ENCODE measurements at places on chromosomes 11 and 22. TPM values are rescaled to one million over a fixed set of nuclear protein-coding genes. Genes with fewer than 3 reads are reported as not detected.

The OR4A47 gene
- not detected for total RNA-seq

The TRIM66 gene
- total RNA-seq = 49.6 TPM

The GAS2 gene
- total RNA-seq = 25.2 TPM

The SAA4 gene
- not detected for total RNA-seq

- H3K4me1 ChIP-seq = no peaks in the 10 kb centered on the region
- no peaks in the 10 kb centered on the region for H3K36me3 ChIP-seq
- no peak overlapping the region for H3K4me3 ChIP-seq
- H3K27ac ChIP-seq = no peak overlapping the region
Observed at GRCh38 chr11:99307510-99308088, 286.9 kb downstream of the CNTN5 start.

- H3K4me1 ChIP-seq = peaks cover 61% of the 10 kb centered on the region
- peak overlapping the region; percentile 84 for H3K27ac ChIP-seq
- H3K36me3 ChIP-seq = no peaks in the 10 kb centered on the region
- H3K4me3 ChIP-seq = no peak overlapping the region
- peak; percentile 98 for DNase-seq
- H3K27me3 ChIP-seq = no peaks in the 10 kb centered on the region
Observed at GRCh38 chr11:61971248-61972111, 4.0 kb upstream of the FTH1 start.

DNA sequence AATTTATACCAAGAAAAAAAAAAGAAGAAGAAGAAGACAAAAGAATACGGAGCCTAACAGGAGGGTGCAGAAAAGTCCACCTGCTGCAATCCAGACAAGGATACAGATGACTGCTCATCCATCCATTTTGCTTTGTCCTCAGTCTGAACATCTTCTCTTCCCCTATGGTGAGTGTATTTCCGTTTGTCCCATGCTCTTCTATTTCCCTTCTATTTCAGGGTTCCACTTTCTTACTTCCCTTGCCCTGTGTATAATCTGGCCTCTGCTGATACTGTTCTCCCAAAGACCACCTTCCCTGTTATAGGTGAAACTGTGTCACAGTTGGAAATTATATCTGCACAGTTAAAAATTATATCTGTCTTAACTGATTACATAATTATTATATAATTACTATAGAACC, 48.7 kb upstream of the USP47 start:
- no peak for DNase-seq
- no peaks in the 10 kb centered on the region for H3K27me3 ChIP-seq
- H3K4me1 ChIP-seq = no peaks in the 10 kb centered on the region

DNA sequence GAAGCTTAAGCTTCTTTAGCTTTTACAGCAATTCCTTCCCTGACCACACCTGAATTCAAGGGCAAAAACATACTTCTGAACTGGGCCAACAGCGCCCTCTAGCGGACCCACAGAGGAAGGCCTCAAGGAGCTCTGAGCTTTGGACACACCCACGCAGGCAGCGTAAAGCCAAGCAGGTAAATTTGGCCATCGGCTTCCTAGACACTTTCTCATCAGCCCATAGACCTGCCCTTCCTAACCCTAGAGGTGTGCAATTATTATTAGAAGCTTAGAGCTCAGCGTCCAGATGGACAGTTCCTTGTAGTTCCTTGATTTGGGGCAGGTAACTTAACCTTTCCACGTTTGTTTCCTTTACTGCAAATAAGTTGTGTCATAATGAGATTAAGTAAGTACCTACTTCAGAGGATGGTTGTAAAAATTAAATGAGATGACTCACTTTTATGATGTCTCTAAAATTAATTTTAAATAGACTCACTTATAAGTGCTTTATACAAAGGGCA, 25.7 kb upstream of the HMGXB4 start:
- no peak overlapping the region for H3K27ac ChIP-seq
- peak; percentile 76 for DNase-seq
- no peaks in the 10 kb centered on the region for H3K4me1 ChIP-seq
- H3K27me3 ChIP-seq = no peaks in the 10 kb centered on the region

- H3K4me1 ChIP-seq = peaks cover 35% of the 10 kb centered on the region
- no peak overlapping the region for H3K4me3 ChIP-seq
- DNase-seq = no peak
- no peaks in the 10 kb centered on the region for H3K36me3 ChIP-seq
- H3K27me3 ChIP-seq = no peaks in the 10 kb centered on the region
Observed at GRCh38 chr22:41528132-41528766, 16.0 kb downstream of the POLR3H start.

DNA sequence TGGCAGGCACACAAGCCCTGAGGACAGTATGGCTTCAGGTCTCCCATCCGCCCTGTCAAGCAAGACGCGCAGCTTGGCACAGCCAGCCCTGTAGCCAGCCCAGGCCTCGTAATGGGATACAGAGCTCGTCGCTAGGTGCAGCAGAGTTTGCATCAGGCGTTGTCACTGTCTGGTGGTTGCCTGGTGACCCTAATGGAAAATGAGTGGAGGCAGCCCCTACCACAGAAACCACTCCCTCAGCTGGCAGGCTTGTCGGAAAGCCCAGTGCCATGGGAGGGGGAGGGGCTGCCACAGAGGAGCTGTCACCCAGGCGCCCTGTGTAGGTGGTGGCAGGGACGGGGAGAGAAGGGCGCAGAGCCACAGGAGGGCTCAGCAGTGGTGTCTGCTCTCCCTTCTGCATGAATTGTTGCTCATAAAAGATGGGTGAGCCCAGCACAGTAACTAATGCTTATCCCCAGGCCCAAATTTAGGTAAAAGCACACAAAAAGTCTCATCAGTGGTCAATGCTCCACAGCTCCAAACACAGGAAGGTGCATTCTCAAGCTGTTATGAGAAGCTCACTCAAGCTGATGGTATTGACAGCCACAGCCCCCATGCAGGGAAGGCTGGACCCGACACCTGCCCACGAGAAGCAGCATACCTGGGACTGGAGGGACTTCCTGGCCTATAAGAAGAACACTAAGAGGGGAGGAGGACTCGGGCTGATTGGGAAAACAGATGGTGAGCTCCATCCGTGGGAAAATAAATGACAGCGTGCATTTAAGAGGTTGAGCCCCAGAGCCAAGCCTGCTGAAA, 164.6 kb downstream of the ETS1 start:
- no peak for DNase-seq
- H3K36me3 ChIP-seq = no peaks in the 10 kb centered on the region
- H3K4me1 ChIP-seq = peaks cover 9% of the 10 kb centered on the region
- no peak overlapping the region for H3K4me3 ChIP-seq

DNA sequence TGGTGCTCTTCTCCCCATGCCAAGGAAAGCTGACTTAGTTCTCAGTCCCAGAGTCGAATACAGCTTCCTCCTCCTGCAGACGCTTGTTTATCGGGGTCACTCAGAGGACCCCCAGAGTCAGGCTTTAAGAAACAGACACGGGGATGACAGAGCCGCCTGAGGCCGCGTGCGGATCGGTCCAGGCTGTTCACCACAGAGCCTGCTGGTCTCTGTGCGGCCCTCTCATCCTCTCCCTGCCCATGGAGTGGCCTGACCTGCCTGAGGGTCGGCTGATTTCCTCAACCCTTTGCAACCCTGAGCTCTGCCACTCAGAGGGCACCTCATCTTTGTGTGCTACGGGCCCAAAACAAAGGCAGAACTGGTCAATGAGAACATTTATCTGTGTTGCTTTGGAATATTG, 2.1 kb downstream of the GAL start:
- H3K27ac ChIP-seq = no peak overlapping the region
- DNase-seq = no peak
- no peaks in the 10 kb centered on the region for H3K4me1 ChIP-seq
- H3K4me3 ChIP-seq = no peak overlapping the region

DNA sequence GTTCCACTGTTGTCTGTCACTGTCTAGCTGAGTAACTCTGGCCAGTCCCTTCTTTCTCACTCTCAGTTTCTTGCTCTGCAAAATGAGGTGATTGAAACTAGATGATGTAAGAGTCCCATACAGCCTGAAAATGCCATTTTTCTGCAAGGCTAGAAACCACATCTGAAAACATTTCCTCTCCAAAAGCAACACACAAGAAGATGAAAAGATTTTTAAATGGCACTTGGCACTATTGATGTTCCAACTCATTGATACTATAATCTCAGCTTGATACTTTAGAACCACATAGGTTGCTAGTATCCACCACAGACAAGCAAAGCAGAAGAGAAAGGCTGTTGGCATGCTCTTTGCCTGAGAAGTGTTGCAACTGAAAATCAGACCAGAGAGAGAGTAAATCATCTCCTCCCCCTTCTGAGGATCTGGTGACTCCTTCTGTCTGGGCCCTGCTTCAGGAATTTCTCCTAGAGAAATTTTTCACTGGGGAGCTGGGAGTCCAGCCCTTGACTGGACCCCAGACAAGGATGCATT, 1217.9 kb downstream of the LRRC4C start:
- no peaks in the 10 kb centered on the region for H3K36me3 ChIP-seq
- DNase-seq = no peak
- no peak overlapping the region for H3K27ac ChIP-seq
- no peak overlapping the region for H3K4me3 ChIP-seq

GRCh38 chr11:14537134-14537599, 17.0 kb upstream of the PSMA1 start:
- no peaks in the 10 kb centered on the region for H3K27me3 ChIP-seq
- DNase-seq = peak; percentile 65
- H3K36me3 ChIP-seq = no peaks in the 10 kb centered on the region
- peaks cover 32% of the 10 kb centered on the region for H3K4me1 ChIP-seq
- no peak overlapping the region for H3K27ac ChIP-seq
- peak overlapping the region; percentile 14 for H3K4me3 ChIP-seq

DNA sequence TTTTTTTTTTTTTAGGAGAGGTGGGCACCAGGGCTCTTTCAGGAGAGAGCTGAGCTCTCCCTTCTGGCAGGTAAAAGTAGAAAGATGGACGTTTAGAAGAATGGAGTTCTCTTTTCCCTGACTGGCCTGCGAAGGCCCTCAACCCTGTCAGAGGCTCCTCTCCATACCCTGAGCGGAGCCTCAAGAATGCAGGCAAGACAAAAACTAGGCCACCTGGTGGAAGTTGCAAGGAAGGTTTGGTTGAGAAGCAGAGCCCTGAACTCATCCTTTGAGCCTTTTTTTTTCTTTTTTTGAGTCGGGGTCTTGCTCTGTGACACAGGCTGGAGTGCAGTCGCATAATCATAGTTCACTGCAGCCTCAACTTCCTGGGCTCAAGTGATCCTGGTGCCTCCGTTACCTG, 1.4 kb downstream of the OTOG start:
- no peaks in the 10 kb centered on the region for H3K4me1 ChIP-seq
- H3K36me3 ChIP-seq = no peaks in the 10 kb centered on the region
- no peaks in the 10 kb centered on the region for H3K27me3 ChIP-seq
- no peak overlapping the region for H3K4me3 ChIP-seq
- no peak for DNase-seq
- H3K27ac ChIP-seq = no peak overlapping the region

DNA sequence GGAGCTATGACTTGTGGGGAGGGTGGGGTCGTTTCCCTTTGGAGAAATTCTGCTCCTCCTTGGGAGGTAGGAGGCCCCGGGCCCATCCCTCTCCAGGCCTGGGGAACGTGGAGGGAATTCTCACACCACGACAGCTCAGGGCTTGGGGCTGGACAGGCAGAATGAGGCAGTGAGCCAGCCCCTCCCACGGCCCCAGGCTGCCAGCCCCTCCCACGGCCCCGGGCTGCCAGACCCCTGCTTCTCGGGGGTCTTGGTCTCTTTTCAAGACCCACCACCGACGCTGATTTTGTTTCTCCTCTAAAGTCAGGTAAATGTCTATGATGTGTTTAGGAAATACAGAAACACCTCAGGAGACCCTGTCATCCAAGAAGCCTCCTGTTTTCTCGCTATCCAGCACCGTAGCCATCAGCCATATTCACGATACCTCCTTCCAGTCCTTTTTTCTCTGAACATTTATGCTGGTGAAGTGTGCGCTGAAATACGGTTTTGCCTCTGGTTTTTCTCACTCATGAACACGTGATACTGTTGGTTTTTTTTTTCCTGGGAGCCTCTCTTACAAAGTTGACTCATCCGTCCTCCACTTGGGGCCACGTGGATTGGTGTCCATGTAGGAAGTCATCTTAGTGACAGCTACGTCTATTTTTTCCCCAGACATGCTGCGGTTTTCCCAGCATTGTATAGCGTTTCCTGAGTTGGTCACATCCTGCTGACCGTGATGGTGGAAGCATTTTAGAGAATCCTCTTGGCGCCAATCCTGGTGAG, 1219.6 kb downstream of the BRD1 start:
- H3K27me3 ChIP-seq = no peaks in the 10 kb centered on the region
- no peaks in the 10 kb centered on the region for H3K4me1 ChIP-seq
- H3K27ac ChIP-seq = no peak overlapping the region
- H3K4me3 ChIP-seq = no peak overlapping the region

- H3K27ac ChIP-seq = no peak overlapping the region
- no peaks in the 10 kb centered on the region for H3K4me1 ChIP-seq
- no peak for DNase-seq
- no peaks in the 10 kb centered on the region for H3K27me3 ChIP-seq
- H3K36me3 ChIP-seq = no peaks in the 10 kb centered on the region
Observed at GRCh38 chr22:31917227-31917921, 27.0 kb upstream of the YWHAH start.

DNA sequence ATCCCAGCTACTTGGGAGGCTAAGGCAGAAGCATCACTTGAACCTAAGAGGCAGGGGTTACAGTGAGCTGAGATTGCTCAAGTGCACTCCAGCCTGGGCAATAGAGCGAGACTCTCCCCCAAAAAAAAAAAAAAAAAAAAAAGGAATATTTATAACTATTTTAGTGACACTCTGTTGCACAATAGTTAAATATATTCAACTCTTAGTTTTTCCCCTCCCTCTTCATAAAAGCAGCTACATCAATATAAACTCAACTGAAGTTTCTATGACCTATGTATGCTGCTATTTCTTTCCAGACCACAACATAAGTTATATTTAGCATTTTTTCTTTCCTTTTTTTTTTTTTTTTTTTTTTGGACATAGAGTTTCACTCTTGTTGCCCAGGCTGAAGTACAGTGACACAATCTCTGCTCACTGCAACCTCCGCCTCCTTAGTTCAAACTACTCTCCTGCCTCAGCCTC, 19.2 kb downstream of the CELF1 start:
- H3K4me3 ChIP-seq = no peak overlapping the region
- no peak overlapping the region for H3K27ac ChIP-seq
- H3K4me1 ChIP-seq = peaks cover 37% of the 10 kb centered on the region
- H3K27me3 ChIP-seq = no peaks in the 10 kb centered on the region

GRCh38 chr11:45158891-45159605, 12.6 kb downstream of the PRDM11 start:
- H3K36me3 ChIP-seq = no peaks in the 10 kb centered on the region
- H3K27ac ChIP-seq = no peak overlapping the region
- peaks cover 47% of the 10 kb centered on the region for H3K4me1 ChIP-seq
- no peak for DNase-seq
- no peaks in the 10 kb centered on the region for H3K27me3 ChIP-seq

- no peak overlapping the region for H3K4me3 ChIP-seq
- H3K27me3 ChIP-seq = no peaks in the 10 kb centered on the region
- peaks cover 6% of the 10 kb centered on the region for H3K4me1 ChIP-seq
- H3K36me3 ChIP-seq = no peaks in the 10 kb centered on the region
Observed at GRCh38 chr11:71364176-71364671, 84.0 kb downstream of the DHCR7 start.

DNA sequence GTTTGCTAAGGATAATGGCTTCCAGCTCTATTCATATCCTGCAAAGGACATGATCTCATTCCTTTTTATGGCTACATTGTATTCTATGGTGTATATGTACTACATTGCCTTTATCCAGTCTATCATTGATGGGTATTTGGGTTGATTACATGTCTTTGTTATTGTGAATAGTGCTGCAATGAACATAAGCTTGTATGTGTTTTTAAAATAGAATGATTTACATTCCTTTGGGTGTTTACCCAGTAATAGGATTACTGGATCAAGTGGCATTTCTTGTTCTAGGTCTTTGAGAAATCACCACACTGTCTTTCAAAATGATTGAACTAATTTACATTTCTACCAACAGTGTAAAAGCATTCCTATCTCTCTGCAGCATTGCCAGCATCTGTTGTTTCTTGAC, 6.0 kb upstream of the MS4A6E start:
- no peak overlapping the region for H3K4me3 ChIP-seq
- H3K36me3 ChIP-seq = no peaks in the 10 kb centered on the region
- DNase-seq = no peak
- no peaks in the 10 kb centered on the region for H3K27me3 ChIP-seq
- no peak overlapping the region for H3K27ac ChIP-seq

Data from testis (tissue), 5 donors.